ENCODE measurements at places on chromosomes 4 and X.

DNA sequence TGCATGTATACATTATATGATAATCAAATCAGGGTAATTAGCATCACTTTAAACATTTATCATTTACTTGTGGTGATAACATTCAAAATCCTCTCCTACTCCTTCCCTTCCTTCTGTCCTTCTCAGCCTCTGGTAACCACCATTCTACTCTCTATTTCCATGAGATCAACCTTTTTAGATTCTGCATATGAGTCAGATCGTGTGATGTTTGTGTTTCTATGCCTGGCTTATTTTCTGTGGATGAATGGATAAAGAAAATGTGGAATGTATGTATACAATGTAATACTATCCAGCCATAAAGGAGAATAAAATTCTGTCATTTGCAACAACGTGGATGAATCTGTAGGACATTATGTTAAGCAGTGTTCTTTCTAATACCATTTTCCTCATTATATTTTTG is 123.9 kb downstream of the NAA11 start:
- DNase-seq = no peak

- no peak for DNase-seq
Observed at GRCh38 chr4:150355858-150356455, 226.0 kb upstream of the MAB21L2 start.

DNA sequence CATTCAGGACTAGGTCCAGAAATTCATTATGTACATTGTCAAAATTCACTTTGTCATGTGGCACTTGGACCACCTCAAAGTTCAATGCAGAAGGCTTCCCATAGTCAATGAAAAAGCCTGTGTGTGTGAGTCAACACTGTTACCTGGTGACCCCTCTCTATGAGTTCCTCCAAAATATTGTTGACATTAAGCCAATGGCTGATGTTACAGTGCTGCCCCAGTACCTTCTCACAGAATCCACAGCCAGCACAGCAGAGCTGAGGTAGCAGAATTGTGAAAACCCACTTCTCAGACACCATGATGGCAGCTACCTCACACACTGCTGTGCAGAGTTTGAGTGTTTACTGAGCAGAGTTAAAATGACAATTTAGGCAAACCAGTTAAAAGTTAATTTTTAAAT is 22.4 kb upstream of the UGT2B4 start:
- DNase-seq = no peak

- DNase-seq = no peak
Observed at GRCh38 chrX:21683941-21684340, 25.8 kb upstream of the KLHL34 start.

DNA sequence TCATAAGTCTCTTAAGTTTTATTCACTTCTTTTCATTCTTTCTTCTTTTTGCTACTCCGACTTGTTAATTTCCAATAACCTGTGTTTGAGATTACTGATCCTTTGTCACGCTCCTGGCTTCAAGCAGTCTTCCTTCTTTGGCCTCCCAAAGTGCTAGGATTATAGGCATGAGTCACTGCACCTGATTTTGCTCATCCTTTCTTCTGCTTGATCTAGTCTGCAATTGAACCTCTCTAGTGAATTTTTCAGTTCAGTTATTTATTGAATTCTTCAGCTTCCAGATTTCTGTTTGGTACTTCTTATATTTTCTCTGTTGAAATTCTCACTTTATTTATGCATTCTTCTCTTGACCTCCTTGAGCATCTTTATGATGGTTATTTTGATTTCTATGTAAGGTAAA is 38.6 kb upstream of the SYTL5 start:
- no peak for DNase-seq

GRCh38 chrX:47080215-47080914 is 2.1 kb downstream of the RGN start:
- no peak for DNase-seq
